ENCODE measurements at places on chromosomes 12 and 14. TPM values are rescaled to one million over a fixed set of nuclear protein-coding genes. Genes with fewer than 3 reads are reported as not detected.
A peak's percentile ranks its signal among the peaks of the same experiment; 100 is the strongest.

DNA sequence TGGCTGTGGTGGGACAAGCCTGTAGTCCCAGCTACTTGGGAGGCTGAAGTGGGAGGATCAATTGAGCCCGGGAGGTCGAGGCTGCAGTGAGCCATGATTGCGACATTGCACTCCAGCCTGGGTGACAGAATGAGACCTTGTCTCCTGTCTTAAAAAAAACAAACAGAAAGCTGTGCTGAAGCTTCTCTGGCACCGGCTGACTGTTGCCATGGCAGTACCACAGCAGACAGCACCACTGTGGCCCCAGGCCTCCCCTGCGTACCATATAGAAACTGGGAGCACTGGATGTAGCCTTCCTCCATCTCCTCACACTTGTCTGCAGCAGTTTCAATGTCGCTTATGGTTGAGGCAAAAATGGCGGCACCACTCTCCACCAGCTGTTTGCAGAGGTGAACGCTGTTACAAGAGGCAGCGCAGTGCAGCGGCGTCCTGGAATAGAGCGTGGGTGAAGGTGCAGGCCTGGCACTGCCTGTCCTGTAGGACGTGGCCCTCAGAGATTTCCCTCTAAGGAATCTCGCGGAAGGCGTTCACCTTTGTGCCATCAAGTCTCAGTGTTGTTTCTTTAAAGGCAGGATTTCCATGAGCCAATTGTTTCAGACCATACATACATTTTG lies 21.9 kb downstream of the ZFYVE21 start:
- DNase-seq = no peak

DNA sequence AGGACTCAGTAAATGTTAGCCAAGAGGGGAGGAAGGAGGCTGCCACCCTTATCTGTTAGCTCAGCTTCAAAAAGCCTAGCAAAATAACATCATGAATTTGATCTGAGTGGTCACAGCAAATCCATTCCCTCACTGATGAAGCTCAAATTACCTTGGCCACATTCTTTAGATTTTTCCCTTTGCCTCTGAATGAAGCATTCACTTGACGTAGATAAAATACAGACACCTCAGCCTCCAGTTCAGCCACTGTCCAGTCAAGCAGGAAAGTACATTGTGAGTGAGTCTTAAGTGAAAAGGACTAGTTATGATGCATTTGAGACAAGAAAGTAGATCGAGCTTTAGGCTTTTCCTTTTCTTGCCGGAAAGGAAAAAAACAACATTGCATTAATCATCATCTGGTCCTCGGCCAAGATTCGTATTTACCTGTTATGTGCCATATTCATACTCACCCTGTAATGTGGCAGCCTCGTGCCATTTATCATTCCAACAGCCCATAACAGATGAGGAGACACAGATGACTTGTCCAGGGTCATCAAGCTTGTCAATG lies 146.5 kb downstream of the ETV6 start:
- DNase-seq = no peak

DNA sequence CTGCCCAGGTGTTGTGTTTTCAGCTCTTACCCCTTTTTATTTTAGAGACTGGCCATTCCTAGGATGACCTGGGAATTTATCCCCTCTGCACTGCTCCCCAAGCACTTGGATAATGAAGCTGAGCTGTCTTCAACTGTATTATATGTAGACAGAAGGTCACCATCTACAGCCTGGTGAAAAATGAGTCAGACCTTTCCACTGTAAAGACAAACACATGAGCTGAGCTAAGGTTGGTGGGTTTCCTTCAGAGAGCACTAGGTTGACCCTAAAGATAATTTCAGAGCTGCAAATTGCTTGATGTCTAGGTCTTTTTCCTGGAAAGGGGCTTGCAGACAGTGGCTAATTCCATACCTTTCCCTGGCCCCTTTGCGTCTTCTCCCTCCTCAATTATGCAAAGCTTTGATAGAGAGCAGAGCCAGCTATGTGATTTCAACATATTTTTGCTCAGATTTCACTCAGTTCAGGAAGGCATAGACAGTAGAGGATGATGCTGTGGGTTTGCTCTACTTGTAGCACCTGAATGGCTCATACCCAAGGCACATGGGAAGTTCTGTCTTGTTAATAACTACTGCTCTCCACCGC lies 9.2 kb upstream of the IKZF4 start:
- no peak for DNase-seq

KRT72 gene
- not detected for total RNA-seq

SP7 gene
- not detected for total RNA-seq

- no peak for DNase-seq
Observed at GRCh38 chr12:103877288-103877687, 36.3 kb upstream of the NT5DC3 start.

DNA sequence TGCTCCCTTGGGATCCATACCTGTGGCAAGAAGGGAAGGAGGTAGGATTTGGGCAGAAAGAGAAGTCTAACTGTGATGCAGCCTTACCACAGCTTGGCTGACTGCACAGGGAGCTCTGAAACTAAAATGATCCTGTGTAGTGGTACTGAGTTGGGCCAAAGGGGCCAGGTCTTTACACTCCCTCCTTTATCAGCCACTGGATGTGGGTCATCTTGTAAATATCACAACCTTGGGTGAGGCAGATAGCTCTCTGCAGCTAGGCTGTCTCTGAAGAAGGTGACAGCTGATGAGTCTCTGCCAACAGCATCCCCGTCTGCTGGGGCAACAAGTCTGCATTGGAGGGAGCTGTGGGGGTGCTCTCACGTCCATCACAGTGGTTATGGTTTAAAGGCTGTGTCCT lies 95.9 kb upstream of the CAND1 start:
- DNase-seq = no peak

GRCh38 chr14:33702293-33702692 lies 248.6 kb downstream of the EGLN3 start:
- no peak for DNase-seq

DNA sequence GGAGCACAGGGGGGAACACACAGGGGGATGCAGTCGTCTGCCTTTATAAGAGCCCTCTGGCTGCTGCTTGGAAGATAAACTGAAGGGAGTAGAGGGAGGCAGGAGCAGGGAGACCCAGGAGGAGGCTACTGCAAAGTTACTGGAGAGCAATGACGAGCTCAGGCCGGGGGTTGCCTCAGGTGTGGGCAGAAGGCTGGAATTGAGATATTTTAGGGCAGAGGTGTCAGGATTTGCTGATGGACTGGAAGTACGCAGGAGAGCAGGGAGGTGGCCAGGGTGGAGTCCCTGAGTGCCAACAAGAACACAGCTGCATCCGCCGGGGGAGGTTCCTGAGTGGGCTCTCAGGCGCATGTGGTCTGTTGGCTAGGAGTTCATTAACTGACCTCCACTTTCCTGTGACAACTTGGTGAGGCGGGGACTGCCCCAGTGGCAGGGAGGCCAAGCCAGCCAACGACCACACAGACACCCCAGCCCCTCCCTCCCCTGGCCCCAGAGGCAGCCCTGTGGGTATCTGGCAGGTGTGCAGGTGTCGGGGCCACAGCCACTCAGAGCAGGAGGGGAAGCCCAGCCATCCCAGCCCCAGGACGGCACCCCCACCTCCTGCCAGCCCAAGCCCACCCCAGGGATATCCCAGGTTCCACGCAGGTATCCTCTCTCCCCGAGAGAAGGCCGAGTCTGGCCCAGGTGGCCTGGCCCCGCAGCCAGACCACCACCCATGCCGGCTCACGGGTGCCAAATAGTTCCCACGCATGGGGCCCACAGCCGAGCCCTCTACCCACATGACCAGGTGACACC lies 85.4 kb downstream of the NCOR2 start:
- DNase-seq = no peak

DNA sequence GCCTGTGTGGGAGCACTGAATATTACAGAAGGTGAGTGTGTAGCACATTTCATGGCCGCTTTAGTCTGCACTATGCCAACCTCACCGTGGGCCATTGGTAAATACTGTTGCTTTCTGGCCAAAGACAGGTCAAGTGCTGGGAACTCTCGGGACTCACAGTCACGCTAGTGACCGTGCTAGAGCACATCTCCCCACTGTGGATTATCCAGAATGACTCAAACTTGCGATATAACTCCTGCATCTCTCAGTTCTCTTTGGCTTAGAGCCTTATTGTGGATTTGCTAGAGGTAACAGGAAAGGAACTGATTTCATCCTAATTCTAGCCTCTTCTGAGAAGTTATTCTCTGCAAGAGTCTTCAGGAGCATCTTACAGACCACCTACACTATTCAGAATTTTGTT lies 86.5 kb downstream of the DAD1 start:
- no peak for DNase-seq

DNA sequence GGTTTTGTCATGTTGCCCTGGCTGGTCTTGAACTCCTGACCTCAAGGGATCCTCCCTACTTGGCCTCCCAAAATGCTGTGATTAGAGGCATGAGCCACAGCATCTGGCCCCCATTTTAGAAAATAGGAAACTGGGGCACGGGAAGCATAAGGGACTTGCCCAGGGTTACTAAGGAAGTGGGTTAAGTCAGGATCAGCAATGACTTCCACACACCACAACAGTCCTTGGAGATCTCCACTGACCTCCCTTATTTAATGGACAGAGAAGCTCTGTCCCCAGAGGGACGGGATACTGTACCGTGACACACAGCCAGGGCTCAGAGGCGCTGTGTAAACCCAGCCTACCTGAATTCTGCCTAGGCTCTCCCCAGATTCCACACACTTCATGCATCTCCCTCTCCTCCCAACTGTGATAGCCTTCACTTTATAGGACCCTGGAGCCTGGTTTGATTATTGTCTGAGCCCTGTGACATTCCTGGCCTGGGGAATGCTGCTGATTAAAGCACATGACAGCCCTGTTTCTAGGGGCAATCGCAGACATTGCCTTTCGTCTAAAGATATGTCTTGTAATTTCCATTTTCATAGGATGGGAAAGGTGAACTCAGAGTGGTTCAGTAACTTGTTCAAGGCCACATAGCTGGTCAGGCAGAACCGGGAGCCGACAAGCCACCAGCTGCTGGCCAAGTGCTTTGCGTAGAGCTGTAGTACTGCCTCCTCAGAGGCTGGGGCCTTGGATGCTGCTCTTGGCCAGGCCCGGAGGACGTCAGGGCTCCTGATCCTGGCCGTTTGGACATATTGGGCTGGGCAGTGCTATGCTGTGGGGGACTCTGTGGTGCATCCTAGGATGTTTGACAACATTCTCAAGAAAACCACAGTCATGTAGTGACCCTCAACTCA lies 20.8 kb downstream of the SERPINA1 start:
- no peak for DNase-seq

- DNase-seq = no peak
Observed at GRCh38 chr14:58780185-58780584, 142.4 kb downstream of the DACT1 start.

GRCh38 chr14:53491884-53492277 lies 338.8 kb upstream of the DDHD1 start:
- DNase-seq = no peak

GRCh38 chr14:47060050-47060449 lies 408.5 kb upstream of the RPL10L start:
- DNase-seq = no peak

CCDC175 gene
- total RNA-seq = not detected

DNA sequence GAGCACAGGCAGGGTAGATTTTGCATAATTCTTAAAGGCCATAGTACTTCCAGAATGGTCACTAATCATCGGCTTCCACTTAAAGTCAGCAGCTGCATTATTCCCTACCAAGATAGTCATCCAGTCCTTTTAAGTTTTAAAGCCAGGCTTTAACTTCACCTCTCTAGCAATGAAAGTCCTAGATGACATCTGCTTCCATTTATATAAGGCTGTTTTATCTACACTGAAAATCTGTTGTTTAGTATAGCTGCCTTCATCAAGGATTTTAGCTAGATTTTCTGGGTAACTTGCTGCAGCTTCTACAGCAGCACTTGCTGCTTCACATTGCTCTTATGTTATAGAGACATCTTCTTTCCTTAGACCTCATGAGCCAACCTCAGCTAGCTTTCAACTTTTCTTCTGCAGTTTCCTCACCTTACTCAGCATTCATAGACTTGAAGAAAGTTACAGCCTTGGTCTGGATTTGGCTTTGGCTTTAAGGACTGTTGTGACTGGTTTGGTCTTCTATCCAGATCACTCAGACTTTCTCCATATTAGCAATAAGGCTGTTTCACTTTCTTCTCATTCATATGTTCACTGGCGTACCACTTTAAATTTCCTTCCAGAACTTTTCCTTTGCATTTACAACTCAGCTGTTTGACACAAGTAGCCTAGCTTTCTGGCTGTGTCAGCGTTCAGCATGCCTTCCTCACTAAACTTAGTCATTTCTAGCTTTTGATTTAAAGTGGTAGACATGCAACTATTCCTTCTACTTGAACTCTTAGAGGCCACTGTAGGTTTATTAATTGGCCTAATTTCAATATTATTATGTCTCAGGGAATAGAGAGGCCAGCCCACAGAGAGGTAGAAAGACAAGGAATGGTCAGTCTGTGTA lies 209.9 kb upstream of the GARIN2 start:
- DNase-seq = no peak

DNA sequence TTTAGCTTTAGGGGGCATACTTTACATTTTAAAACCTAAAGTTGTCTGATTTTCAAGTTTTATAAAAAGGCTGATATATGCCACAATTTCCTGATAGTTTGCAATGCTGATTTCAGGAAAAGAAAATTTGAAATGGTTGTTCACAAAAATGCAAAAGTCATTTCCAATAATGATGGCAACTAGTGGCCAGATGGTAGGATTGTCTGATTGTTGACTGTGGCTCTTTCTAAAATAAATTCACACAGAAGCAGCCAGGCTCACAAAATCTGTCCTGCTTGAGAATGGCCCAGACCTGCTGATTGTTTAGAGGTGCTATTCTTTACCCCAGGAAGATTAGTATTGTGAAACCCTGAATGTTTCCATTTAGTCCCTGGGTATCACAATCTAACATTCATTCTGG lies 220.3 kb downstream of the NELL2 start:
- DNase-seq = no peak

CFAP251 gene
- 4.3 TPM for total RNA-seq

DNA sequence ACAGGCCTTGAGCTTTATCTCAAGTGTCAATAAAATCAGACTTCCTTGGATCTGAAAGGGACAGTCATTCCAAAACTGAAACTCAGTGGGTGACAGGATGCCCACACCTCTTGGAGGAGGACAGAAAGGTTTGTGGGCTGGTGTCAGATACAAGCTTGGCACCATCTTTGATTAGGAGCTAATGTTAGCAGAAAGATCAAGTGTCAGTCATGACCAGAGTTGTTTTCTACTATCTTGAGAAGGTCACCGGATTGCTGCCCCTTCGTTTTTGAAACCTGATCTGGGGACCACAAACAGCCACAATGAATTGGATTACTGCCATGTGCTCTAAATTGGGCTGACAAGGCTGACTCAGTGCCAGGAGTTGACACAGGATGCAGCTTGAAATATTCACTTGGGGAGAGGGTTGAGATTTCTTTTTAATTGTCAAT lies 88.3 kb downstream of the OTOGL start:
- DNase-seq = peak; percentile 25

GRCh38 chr12:54998958-54999510 lies 14.5 kb upstream of the TESPA1 start:
- DNase-seq = no peak

GRCh38 chr12:58521796-58522195 lies 398.5 kb downstream of the LRIG3 start:
- DNase-seq = no peak

GRCh38 chr12:66612090-66612775 lies 66.6 kb downstream of the GRIP1 start:
- DNase-seq = no peak

- DNase-seq = no peak
Observed at GRCh38 chr12:15787778-15788177, 1.4 kb downstream of the EPS8 start.

SCAF11 gene
- 138 TPM for total RNA-seq

MDP1 gene
- total RNA-seq = 14.1 TPM

Data from osteoblast (primary cell).